ENCODE measurements at places on chromosomes 7 and 10.

DNA sequence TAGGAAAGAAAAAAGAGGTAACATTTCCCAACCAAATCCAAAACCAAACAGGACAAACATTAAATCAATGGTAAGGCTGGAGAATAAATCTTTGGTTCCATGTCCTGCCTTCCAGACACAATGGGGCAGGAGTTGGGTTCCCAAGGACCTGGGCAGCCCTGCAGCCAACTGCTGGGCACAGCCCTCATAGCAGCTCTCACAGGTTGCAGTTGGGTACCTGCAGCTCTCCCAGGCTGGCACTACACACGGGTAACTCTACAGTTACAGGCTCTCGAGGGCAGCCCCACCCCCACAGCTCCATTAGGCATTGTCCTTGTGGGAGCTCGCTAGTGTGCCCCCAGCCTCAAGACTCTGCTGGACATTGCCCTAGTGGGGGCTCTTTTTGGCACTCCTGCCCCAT is 7.5 kb downstream of the GRB10 start:
- no peak for DNase-seq

- no peak for DNase-seq
Observed at GRCh38 chr7:20742913-20743312, 43.8 kb downstream of the SP8 start.

- no peak for DNase-seq
Observed at GRCh38 chr10:86446440-86446839, 75.2 kb downstream of the WAPL start.

- DNase-seq: no peak
Observed at GRCh38 chr10:131553581-131553980, 242.1 kb upstream of the TCERG1L start.

- DNase-seq: peak; percentile 95
Observed at GRCh38 chr7:1940402-1940786, 270.3 kb downstream of the ELFN1 start.
